T-helper 2 cell (primary cell): ENCODE measurements at places on chromosomes 6 and 20.

- DNase-seq: no peak
Observed at GRCh38 chr6:73556836-73557235, 36.0 kb upstream of the EEF1A1 start.

- DNase-seq: no peak
Observed at GRCh38 chr20:63457737-63458136, 14.7 kb downstream of the KCNQ2 start.

DNA sequence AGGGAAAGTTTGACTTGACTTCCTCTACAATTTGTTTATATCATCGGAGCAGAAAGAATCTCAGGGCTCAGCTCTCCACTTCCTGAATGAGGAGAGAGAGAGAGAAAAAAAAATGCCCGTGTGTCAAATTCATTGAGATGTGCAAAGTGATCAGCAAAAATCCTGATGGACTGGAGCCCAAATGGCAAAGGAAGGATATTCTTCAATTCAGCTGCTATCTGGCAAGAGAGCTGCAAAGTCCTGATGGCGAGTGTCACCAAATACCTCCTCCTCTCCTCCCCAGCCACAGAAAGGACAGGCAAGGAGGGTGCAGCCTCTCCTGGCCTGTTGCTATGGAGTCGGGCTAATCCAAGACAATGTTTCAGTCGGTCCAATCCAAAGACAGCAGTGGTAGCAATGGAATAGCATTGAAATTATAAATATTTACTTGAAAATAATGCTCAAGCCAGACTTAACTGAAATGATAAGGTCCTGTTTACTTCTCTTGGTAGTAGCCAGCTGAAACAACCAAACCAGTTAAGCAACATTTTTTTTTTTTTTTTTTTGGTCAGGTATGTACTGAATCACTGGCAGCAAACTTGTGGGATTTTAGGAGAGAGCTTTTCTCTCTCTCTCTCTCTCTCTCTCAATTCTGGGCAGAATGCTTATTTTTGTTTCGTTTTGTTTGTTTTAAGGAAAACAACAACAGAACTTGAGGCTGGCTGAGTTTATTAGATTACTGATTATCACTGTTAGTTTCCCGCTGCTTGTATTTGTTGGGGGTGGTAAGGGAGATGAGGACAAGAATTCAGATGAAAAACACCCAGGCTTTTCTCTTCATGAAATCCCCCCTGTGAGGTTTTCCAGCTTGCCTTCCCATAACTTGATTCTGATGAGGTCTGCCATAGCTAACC lies 204.2 kb downstream of the BCAS1 start:
- DNase-seq: no peak

- DNase-seq: no peak
Observed at GRCh38 chr20:23186808-23187207, 100.7 kb upstream of the CD93 start.

DNA sequence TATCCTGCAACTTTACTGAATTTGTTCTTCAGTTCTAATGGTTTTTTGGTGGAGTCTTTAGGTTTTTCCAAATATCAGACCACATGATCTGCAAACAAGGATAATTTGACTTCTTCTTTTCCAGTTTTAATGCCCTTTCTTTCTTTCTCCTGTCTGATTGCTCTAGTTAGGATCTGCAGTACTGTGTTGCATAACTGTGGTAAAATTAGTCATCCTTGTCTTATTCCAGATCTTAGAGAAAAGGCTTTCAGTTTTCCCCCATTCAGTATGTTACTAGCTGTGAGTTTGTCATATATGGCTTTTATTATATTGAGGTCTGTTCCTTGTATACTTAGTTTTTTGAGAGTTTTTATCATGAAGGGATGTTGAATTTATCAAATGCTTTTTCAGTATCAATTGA lies 4.3 kb downstream of the MICA start:
- DNase-seq: no peak

DNA sequence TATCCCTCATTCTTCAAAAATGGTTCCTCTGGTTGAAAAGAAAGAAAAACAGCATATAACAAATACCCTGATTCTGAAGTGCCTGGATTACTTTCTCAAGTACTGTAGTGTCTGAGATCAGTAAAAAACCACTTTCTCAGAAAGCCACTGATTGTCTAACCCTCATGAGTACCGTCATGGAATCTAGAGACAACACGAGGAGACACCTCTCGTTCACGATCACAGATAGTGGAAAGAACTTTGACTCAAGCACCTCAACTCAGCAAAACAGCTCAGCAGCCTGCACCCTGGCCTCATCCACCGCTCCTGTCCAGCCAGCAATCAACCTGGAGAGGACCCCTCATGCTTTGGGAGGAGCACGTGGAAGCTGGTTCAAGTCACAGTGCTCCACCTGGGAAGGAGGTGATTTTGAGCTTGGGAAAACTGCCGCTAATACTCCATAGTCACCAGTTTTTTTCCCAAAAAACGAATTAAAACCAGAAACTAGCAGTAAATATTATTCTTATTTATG lies 1.0 kb downstream of the SCML4 start:
- no peak for DNase-seq

DNA sequence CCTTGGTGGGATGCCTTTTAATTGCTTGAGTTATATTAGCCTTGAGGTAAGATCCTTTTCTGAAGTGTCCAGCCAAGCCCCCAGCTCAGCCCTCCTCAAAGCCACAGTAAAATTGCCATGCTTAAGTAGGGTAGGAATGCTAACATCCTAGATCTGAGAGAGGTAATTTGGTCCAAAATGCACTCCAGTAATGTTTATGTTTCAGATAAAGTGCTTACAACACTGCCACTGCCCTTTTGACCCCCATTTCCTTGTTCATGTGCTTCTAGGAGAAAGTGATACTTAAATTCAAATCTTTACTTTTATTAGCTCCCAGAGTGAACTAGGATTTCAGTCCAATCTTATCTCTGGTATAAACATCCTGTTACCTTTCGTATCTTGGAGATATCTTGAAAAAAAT lies 318.0 kb downstream of the BMP2 start:
- no peak for DNase-seq

GRCh38 chr20:55375920-55376319 lies 629.4 kb downstream of the CBLN4 start:
- no peak for DNase-seq

DNA sequence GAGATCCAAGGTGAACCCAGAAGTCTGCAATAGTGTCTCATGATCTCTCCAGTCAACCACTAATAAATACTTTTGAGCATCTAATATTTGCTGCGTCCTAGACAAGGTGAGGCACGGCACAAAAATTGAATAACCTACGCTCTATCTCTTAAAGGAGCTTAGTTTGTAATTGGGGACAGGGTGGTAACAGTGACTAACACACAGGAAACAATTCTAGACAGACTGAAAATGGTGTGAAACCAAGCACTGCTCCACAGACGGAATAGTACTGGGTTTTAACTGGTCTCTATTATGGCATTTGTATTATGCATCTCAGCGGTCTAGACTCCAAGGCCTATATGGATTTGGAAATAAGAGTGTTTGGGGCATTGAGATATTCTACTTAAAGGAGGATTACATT lies 120.1 kb downstream of the CLIC5 start:
- no peak for DNase-seq

DNA sequence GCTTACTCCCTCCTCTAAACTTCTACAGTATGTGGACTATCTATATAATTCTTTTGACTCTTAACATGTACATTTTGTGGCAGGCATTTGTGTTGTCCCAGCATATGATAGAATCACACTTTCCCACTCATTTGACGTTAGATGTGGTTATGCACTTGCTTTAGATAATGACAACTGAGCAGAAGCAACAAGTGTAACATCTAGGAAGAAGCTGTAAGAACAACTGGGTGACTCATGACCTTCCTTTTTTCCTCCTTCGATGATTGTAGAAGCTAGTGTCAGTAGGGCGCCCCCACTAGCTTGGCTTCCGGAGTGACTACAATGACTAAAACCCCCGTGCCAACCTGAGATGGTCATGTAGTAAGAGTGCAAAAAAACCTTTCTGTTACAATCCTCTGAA lies 74.6 kb upstream of the CEP85L start:
- peak; percentile 46 for DNase-seq

DNA sequence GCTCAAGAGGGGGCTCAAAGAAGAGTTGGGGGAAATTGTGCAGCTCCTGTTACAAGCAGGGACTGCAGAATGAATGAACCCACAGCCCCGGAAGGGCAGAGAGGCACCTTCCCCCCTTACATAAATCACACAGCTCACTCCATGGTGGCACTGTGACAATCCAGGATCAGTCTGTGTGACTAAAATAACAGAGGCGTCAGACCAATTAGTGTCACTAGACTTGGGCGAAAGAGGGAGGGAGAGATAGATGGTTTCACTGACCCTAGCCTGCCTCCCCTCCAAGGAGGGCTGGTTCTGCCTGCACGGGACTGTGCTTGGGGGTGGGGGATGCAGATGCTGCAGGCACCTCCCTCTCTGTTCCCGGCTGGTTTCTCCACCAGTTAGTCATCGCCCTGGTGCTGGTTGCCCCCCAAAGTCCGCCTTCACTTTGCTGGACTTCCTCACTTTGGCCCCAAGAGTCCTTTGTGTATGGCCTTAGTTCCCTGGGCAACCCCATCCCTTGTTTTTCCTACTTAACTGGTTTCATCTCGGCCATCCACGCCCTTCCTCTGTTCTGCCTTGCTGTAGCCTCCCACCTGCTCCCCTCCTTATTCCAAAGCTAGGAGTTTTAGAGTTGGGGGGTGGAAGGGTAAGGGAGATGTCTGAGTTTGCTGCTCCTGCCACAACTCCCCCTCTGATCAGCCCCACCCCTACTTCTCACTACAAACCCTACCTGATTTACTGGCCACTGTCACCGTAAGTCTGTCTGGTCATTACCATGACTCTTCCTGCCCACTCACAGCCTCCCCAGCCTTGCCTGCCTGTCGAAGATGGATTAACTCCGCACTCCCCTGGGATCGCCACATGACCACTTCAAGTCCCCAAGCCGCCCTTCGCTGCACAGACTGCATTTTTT lies 17.7 kb downstream of the CCDC167 start:
- no peak for DNase-seq
